NCI-H774 (cell line): ENCODE measurements at places on chromosomes 12 and 14.

DNA sequence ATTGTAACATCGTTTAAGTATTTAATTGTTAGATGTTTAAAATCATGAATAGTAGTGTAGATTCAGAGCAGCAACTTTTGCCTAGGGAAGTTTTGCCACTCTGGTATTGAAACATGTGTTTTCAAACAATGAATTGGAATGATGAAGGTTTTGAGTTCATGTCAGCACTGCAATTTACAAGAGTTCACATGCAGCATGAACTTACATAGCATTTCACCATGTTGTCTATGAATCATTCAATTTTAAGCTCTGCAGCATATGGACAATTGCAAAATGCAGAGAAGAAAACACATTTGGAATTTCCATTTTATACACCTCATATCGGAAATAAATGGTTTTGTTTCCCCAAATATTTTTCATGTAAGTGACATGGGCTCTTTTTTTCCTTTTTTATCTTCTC lies 170.7 kb upstream of the CDKN3 start:
- no peak for DNase-seq

- no peak for DNase-seq
Measured at GRCh38 chr12:27575090-27575761, 51.2 kb downstream of the PPFIBP1 start.

DNA sequence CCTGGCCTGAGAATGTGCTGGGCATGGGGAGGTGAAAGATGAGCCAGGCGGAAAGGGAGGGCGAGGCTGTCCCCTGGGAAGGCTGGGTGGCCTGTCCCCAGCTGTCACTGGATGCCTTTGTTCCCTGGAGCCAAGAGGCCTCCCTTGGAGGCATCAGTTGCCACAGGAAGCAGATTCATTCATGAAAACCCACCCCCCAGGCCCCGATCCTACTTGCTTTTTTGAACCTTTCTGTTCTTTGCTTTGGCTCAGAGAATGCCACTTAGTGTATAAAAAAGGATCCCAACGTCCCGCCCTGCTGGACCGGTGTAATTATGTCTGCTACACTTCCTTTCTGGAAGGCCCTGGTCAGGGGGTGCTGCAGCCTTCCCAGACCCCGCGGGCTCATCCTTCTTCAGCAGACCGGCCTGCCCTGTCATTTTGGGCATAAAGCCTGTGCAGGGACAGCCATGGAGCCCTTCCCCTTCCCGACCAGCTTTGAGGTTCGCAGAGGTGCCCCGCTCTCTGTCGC lies 220.2 kb downstream of the SLC41A2 start:
- DNase-seq: no peak

- no peak for DNase-seq
Measured at GRCh38 chr12:107223821-107224220, 130.5 kb upstream of the CRY1 start.

- DNase-seq: no peak
Measured at GRCh38 chr12:42097971-42098370, 46.7 kb downstream of the GXYLT1 start.

DNA sequence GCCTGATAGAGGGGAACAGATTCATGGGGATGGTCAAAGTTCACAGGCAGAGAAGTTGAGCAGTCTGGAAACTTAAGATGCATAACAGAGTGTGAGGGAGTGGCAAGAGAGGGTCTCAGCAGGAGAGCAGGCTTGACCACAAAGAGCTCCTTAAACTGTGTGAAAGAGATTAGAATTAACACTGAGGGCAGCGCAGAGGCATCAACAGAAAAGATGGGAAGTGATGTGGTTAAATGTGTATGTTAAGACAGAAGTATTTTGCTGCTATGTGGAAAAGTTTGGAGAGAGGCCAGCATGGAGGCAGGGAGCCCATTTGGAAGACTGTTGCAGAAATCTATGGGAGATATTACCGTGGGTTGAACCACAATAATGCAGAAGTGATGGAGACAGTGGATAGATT lies 122.7 kb upstream of the LMNTD1 start:
- no peak for DNase-seq

- no peak for DNase-seq
Measured at GRCh38 chr14:92633724-92634123, 114.7 kb downstream of the LGMN start.

DNA sequence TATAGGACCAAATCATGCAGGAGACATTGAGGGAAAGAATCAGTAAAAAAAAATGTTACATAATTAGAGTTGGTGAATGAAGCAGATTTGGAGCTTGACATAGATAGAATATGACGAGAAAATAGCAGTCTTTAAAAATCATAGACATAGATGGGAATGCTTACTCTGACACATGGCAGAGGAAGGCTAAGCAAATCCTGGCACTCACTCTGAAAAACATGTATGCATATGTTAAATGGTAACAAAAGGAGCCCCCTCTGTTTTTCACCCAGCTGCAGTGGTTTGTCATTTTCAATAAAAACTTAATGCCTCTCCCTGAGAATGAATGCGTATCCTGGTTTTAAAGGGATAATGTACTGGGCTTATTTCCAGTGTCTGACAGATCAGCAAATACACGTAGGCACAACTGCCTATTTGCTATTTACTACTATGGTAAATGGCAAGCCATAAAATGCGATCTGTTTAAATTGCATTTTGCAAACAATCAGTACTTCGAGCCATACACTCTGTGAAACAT lies 561.2 kb upstream of the SEL1L start:
- no peak for DNase-seq

DNA sequence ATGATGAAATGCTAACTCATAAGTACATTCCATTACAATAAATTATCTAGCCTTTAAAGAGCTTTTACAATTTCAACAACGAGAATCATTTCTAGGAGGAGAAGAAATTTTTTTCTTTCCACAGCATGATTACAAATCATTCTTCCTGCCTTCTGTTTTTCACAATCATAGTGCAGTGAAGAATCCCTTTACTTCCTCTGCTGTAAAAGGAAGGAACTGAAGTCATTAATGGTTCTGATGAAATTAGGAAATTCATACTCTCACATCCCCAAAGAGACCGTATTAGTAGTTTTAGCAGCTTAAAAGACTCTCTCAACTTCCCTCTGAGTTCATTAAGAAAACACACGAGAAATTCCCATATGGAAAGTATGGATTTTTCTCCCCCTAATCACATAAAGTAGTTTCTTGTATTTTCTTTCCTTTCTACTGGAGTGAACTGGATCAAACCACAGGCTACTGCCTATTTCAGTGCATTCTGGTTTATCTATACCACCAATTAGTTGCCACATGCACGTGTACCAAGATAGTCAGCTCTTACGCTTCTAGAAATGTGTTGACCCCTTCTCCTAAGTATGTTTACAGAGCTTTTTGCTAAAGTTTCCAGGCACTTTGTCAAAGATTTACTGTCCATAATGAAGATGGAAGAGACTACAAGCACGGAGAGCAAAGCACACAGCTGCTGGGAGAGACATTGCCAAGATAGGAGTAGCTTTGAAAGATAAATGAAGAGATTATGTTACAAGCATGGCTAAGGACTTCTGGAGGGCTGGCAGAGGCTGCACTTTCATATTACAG lies 58.9 kb upstream of the KITLG start:
- no peak for DNase-seq

DNA sequence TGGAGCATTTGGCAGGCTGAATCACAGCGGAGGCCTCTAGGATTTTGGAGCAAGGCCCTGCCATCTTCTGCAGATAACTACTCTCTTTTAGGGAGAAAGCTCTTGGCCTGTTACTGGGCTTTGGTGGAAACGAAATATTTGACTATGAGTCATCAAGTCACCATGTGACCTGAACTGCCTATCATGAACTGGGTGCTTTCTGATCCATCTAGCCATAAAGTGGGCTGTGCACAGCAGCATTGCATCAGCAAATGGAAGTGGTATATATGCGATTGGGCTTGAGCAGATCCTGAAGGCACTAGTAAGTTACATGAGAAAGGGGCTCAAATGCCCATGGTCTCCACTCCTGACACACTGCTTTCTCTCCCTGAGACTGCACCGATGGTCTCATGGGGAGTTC lies 21.1 kb downstream of the GYS2 start:
- no peak for DNase-seq

- DNase-seq: no peak
Measured at GRCh38 chr12:47303207-47303606, 223.4 kb upstream of the AMIGO2 start.

GRCh38 chr12:41407232-41407799 lies 219.2 kb downstream of the PDZRN4 start:
- peak; percentile 36 for DNase-seq

DNA sequence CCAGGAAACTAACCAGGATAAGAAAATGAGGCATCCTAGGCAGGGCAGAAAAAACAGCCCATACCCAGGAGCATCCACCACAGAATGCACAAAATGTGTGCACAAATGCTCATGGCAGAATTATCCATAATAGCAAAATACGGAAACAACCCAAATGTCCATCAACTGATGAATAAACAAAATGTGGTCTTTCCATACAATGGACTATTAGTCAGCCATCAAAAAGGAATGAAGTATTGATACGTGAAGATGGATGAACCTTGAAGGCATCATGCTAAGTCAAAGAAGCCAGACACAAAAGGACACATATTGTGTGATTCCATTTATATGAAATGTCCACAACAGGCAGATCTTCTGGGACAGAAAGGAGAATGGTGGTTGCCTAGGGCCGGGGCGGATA lies 19.1 kb downstream of the HRK start:
- DNase-seq: no peak

DNA sequence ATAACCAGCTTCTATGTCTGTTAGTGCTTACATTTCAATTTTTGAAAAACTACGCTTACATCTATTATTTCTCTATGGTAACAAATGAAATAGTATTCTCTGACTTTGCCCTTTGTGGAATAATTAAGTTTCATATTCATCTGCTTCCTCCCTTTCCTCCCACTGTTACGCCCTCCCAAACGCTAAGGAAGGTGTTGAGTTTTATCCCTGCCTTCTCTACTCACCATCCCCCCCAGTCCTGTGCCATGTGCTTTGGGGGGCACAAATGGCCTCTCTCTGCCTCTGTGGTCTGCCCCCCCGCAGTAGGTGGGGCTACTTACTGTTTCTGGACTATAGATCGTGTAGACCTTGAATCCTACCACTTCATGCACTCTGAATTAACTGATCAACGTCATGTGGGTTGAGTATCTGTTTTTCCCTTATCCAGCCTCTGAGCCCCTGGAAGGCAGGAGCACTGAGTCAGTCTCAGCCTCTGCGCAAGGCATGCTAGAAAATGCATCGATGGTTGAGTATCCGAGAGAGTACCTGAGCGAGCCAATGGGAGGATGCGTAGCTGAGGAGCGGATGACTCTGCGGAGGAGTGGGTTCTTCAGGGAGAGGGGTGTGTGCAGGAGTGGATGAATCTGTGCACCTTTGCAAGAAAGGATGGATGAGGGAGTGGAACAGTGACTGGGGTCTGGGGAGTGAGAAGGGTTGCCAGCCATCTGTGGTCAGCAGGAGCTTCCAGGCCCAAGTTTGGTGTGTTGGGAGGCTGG lies 114.5 kb upstream of the RTL1 start:
- DNase-seq: no peak

- peak; percentile 78 for DNase-seq
Measured at GRCh38 chr12:96769400-96769799, 137.7 kb upstream of the NEDD1 start.

DNA sequence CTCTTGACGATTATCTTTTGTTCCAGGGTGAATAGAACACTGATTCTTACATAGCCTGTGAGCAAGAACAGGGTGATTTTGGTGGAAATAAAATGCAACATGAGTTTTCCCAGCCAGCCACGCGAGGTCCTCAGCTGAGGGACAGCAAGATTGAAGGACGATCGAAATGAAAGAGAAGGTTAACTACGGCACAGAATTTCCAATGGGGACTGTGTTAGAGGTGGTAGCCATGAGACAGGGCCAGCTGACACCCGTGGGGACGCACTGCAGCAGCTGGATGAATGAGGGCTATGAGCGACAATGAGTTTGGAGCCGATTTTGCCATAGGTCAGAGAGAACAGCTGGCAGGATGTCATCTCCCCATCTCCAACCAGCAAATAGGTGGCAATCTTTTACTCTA lies 243.4 kb upstream of the PELI2 start:
- DNase-seq: no peak

DNA sequence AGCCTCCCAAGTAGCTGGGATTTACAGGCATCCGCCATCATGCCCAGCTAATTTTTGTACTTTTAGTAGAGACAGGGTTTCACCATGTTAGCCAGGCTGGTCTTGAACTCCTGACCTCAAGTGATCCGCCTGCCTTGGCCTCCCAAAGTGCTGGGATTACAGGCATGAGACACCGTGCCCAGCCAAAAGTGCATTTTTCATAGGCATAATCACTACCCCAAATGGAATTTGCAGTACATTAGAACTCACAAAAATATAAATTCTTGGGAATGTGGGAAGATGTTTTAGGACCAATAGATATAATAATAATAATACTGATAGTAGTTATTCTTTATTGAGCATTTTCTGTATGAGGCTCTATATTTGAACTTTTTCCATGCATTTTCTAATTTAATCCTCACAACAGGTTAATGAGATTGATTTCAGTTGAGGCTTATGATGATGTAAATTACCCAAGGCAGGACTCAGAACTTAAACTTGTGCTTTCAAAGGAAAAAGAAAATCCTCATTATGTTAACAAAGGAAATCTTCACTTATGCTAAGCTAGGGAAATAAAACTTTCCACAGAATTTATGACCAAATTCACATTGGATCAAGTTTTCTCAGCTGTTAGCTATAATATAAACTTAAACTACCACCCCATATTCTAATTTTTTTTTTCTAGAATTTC lies 121.6 kb downstream of the SRGAP1 start:
- no peak for DNase-seq

- DNase-seq: no peak
Measured at GRCh38 chr12:118922405-118922804, 58.9 kb upstream of the SRRM4 start.

DNA sequence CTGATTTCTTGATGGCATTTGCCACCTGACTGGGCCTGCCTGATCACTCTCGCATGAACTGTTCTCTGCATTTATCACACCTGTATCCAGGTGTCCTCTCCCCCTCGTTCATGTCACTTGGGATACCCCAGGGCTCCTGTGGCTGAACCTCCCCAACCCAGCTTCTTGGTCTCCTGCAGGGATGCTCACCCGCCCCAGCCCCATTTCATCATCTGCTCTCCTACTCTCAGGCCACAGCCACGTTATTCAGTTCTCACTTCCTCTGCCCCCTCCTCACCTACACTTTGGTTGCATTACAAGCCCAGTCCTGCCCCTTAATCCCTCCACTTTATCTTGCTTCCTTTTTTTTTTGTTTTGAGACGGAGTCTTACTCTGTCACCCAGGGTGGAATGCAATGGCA lies 35.5 kb downstream of the TMBIM6 start:
- DNase-seq: no peak

GRCh38 chr14:99026471-99026870 lies 245.5 kb downstream of the BCL11B start:
- DNase-seq: no peak

DNA sequence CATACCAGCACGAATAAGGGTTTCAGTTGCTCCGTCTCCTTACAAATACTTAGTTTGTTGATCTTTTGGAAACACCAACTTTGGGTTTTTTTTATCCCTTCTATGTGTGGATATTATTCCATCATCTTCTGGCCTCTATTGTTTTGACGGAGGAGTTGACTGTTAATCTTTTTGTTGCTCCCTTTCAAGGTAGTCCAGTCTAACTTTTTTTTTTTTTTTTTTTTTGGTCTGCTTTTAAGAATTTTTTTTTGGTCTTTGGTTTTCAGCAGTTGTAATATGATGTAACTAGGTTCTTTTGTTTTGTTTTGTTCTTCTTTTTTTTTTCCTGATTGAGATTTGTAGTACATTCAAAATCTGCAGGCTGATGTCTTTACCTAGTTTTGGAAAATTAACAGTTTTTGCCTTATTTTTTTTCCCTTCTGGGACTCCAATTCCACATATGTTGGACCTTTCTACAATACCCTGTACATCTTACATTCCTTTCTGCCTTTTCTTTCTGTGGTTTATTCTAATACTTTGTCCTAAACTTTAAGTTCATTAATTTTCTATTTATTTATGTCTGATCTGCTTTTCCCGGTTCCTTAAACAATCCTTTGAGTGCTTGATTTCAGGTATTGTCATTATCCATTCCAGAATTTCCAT lies 54.9 kb downstream of the DNAH10 start:
- DNase-seq: no peak
